ENCODE measurements at places on chromosomes 16 and 17. TPM values are rescaled to one million over a fixed set of nuclear protein-coding genes. Genes with fewer than 3 reads are reported as not detected.

The TRPV2 gene
- total RNA-seq = 26.3 TPM

The NRN1L gene
- total RNA-seq = 1.6 TPM

The ODAD4 gene
- 2.9 TPM for total RNA-seq

The CYBC1 gene
- total RNA-seq = 94.5 TPM
